ENCODE measurements at places on chromosomes 4 and X. TPM values are rescaled to one million over a fixed set of nuclear protein-coding genes. Genes with fewer than 3 reads are reported as not detected.

GRCh38 chr4:74262522-74262921, 45.7 kb upstream of the EPGN start:
- DNase-seq: no peak

GRCh38 chrX:154791939-154792338, 13.3 kb downstream of the MPP1 start:
- no peak for DNase-seq

DNA sequence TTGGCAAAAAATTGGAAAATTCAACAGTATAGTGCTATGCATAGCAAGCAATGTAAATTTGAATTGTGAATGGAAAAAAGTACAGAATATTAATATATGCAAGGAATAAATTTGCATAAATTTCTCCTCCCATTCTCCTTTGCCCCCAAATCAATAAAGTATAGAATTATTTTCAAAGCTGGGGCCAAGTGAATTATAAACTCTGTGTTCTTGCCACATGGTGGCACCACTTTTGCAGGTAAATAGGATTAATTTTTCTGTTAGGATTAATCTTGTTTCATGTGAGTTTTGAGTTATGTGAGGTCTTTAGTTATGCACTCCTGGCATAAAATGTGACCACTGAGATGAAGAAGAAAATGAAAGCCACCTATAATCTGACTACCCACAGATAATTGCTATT, 19.9 kb downstream of the COPS4 start:
- no peak for DNase-seq

DNA sequence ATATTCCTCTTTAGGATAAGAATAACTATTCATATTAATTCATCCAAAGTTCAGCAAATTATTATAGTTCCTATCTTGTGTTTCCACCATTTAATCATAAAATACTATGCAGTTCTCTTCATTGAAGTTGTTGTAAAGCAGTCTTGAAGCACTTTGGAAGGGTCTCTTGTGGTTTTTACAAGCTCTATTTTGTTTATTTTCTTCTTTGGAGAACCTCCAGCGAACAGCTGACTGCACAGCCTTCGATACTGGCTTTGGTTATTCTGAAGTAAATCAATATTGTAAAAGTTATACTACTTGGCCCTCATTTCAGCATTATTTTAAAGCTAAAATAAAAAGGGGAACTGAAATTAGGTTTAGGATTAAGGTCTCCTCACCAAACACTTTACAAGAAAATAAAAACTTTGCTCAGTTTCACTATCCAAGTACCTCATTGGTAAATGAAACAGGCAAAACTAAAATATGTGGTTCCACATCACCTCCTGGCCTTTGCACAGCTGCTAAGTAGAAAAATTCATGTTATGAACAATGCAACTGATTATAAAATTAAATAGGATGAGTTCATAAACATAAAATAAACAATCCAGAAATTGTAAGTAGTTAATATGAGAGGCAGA, 1629.2 kb upstream of the ADGRL3 start:
- no peak for DNase-seq

GRCh38 chr4:168409089-168409801, 71.0 kb downstream of the DDX60L start:
- no peak for DNase-seq

GRCh38 chr4:80309294-80310004, 26.1 kb upstream of the CFAP299 start:
- no peak for DNase-seq

DNA sequence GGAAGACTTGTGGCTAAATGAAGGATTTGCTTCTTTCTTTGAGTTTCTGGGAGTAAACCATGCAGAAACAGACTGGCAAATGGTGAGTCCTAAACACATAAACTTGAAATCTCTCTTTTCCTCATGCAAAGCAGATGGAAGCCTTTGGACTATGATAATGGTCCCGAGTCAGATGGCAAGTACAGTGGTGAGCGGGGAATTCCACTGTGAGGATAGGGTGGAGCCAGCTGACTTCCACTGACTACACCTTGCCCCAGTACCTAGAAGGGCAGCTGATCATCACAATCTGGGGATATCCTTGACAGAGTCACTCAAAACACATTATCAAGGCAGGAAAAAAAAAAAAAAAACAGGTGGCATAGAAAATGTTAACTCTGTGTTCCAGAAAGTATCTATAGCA, 34.3 kb downstream of the ENPEP start:
- DNase-seq: no peak

GRCh38 chr4:36220776-36221175, 23.5 kb downstream of the ARAP2 start:
- DNase-seq: no peak

- no peak for DNase-seq
These were observed 23.3 kb downstream of the MRFAP1 start for GRCh38 chr4:6663596-6664393.

DNA sequence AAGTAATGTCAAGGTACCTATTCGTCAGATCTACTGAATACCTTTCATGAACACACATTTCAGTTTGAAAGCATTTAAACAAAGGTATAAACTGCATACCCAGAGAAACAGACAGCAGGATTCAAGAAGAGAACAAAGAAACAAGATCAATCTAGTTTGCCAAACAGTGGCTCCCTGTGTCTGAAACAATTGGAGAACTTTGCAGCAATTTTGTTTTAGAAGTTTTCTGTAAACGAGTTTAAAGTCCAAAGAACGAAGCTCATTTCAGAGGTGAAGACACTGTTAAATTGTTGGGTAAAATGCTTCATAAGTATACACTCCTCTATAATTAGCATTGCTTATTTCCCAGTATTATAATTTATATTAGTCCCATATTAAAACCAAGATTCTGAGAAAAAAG, 21.4 kb upstream of the NSUN7 start:
- no peak for DNase-seq

GRCh38 chrX:16517039-16517605, 132.8 kb upstream of the S100G start:
- DNase-seq: no peak

GRCh38 chr4:32824336-32824735, 2104.2 kb downstream of the PCDH7 start:
- DNase-seq: no peak

DNA sequence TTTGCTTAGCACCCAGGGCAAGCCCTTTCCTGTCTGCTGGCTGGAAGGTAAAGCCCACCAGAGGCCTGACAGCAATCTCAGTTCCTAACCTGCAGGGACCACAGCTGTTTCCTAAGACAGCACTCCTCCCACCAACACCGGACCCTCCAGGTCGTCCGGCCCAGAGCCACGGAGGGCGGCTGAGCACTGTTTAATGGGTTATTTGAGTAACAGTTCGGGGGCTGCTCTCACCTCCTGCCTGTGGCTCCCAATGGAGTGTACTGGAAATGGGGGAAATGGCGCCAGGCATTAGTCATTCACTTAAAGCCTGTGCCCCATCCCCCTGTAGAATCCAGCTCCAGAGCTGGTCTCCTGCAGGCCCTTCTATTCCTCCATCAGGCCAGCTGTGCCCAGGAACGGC, 81.6 kb upstream of the ADRA2C start:
- DNase-seq: no peak

GRCh38 chrX:148632444-148632843, 132.0 kb downstream of the AFF2 start:
- DNase-seq: no peak

GRCh38 chr4:4709736-4710135, 149.7 kb upstream of the MSX1 start:
- DNase-seq: no peak

DNA sequence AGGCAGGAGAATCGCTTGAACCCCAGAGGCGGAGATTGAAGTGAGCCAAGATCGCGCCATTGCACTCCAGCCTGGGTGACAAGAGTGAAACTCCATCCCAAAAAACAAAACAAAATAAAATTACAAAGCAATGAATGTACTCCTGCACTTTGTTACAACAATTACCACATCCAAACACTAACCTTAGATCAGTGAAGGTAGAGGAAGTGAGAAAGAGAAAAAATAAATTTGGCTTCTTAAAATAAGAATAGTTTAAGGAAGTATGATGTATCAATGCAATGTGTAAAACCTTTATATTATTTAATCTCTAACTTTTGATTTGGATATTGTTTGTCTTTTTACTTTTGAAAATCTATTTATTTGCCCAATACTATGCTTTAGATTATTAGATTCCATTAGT, 21.7 kb upstream of the CSN1S1 start:
- DNase-seq: no peak

DNA sequence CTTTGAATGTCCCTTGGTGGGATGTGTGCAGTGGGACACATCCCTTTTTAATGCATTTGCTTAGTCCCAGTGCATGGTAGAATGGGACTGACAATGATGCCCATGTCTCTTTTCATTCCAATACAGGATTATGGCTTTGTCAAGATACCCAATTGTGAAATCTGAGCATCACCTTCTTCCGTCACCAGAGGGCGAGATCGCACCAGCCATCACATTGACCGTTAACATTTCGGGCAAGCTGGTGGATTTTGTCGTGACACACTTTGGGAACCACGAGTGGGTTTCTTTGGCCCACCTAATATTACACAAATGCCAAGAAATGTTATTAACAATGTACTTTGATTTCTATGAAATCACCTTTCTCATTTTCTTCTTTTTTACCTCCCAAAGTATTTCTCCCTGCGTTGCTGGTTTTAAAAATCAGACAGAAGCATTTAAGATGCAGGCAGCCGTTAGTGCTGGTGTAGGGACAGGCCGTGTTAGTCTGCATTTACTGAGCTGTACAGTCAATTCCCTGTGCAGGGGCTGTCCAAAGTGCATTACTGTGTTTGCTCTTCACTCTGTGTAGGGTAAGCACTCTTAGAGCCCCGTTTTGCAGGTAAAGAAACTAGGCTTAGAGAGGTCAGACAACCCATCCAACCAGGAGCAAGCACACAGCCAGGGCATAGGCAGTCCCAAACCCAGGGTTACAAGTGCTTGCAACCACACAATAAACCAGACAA, 46.5 kb downstream of the CWH43 start:
- DNase-seq: no peak

DNA sequence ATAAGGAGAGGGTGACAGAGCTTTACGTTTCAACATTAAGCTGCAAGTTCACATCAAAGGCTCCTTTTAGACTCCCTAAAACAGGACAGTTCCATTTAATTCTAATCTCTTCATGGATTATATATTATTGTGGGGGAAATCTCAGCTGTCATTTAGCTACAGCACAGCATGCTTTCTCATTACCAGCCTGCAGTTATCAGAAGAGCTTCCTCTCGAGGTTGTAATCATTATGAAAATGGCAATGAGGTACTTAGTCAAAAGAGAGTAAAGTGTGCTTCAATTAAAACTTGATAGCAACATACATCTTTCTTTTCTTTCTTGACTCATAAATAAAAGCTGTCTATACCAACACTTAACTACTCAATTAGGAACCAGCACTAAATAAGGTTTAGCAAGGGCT, 896.8 kb downstream of the ADGRL3 start:
- no peak for DNase-seq

- no peak for DNase-seq
These were observed 675.1 kb downstream of the GRXCR1 start for GRCh38 chr4:43567644-43568043.

DNA sequence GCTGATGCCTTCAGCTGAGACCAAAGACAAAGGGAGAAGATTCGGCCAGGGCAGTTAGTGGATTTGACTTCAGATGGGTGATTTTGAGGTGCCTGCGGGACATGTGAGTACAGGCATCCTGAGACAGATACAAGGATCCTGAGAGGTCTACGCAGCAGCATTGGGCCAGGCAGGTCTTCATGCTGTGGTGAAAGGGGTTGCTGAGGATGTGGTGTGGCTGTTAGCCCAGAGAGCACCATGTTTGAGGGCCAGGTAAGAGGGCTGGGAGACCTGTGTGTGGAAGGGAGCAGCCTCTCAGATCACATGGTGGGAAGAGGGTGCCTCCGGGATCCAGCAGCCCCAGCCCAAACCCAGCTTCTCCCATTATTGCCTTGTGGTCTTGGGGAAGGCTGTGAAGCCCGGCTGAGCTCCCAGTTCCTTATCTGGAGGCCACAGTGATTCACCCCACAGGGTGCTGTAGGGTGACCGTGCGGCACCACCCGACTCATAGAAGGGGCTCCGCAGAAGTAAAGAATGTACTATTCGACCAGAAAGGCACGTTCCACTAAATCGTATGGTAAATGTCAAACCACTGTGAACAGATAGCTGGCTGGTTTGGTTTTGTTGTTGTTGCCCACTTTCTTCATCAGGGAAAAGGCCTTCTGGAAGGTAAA, 27.7 kb upstream of the TADA2B start:
- DNase-seq: no peak

DNA sequence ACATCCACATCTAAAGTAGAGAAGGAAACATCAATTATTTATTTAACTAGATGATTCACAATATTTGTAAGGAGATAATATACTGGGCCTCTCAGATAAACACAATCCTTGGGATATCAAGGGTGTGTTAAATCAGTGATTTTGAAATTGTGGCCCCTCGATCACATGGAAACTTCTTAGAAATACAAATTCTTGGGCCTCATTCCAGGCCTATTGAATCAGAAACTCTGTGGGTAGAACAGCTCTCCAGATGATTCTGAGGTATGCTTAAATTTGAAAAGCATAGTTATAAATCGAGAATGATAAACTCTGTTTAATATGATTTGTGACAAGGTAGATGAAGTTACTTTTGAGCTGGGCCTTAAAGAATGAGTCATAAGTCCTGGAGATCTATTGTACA, 64.3 kb upstream of the GPR174 start:
- no peak for DNase-seq

GRCh38 chrX:23854945-23855344, 52.8 kb downstream of the APOO start:
- no peak for DNase-seq

DNA sequence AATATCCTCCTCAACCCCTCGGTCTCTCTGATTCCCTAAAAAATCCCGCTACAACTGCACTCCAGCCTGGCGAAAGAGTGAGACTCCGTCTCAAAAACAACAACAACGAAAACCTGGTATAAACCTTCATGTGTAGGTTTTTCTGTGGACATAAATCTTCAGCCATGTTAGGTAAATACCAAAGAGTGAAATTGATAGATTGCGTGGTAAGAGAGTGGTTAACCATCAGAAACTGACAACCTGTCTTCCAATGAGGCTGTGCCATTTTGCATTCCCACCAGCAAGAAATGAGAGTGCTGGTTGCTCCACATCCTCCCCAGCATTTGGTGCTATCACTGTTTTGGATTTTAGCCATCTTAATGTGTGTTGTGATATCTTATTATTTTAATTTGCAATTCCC, 10.9 kb downstream of the TBC1D19 start:
- DNase-seq: no peak

DNA sequence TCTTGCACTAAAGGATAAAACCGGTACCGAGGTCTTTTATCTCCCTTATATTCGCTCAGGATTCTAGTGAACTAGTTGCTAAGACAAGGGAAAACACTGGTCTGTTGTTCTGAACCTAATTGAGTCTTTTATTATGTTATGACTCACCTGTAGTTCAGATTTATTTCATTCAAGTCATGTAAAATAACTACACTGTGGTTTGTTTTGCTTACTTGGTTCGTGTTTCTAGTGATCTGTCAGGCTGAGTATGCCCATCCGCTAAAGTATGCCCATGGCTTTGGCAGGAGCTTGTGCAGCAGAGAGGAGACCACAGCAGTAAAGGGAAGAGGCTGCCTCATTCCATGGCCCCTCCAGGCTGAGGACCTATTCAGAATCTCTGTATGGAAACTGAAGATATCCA, 126.1 kb downstream of the AFF1 start:
- DNase-seq: no peak

The ZNF732 gene
- total RNA-seq: not detected

The UCP1 gene
- total RNA-seq: not detected

The NLRP2B gene
- not detected for total RNA-seq

The CTAG1B gene
- not detected for total RNA-seq

The CUL4B gene
- total RNA-seq: 46.1 TPM

The AVPR2 gene
- not detected for total RNA-seq

The KIAA1210 gene
- total RNA-seq: not detected

The LYAR gene
- total RNA-seq: 49.8 TPM

The TRO gene
- total RNA-seq: 1.4 TPM

The DAPP1 gene
- total RNA-seq: 39.4 TPM

The NUDT10 gene
- total RNA-seq: 0.20 TPM

The TLR3 gene
- total RNA-seq: 2.2 TPM

The SLC16A2 gene
- total RNA-seq: not detected

All from activated CD4-positive, alpha-beta memory T cell treated with anti-CD3 and anti-CD28 coated beads, Interleukin-2, amount 10 ng/mL, durations not matched to agents 7 days and 5 days (primary cell).